ENCODE measurements at places on chromosomes 11 and 22.

DNA sequence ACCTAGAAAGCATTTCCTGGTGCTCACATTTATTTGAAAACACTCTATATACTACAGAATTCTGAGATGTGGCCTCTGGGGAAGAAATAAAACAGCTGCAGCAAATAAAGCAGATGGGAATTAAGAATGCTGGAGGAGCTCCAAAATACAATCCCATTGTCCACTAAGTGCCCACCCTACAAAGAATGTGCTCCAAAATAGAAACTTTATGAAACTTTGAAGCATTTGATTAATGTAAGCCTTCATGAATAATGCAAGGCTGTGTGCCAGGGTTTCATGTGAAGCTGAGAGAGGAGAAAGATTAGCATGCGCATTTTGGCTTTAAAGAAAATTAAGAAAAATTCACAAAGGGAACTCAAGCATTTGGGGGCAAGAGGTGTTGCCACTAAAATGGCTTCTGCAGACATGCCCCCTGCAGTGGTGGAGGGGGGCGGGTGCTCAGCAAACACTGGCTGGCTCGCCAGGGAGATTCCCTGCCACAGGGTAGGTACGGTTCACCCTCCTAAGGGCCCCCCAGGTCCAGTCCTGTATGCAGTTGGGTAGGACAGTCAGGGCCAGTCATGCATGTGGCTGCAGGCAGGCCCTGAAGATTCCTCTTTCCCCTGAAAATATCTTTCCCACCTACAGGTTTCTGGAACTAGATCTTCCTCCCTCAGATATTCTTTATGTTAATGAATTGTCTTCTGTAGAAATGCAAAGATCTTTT lies 46.6 kb upstream of the RCN1 start:
- no peak for DNase-seq

- DNase-seq: no peak
These were observed 48.4 kb upstream of the CYP2D6 start for GRCh38 chr22:42178910-42179519.

DNA sequence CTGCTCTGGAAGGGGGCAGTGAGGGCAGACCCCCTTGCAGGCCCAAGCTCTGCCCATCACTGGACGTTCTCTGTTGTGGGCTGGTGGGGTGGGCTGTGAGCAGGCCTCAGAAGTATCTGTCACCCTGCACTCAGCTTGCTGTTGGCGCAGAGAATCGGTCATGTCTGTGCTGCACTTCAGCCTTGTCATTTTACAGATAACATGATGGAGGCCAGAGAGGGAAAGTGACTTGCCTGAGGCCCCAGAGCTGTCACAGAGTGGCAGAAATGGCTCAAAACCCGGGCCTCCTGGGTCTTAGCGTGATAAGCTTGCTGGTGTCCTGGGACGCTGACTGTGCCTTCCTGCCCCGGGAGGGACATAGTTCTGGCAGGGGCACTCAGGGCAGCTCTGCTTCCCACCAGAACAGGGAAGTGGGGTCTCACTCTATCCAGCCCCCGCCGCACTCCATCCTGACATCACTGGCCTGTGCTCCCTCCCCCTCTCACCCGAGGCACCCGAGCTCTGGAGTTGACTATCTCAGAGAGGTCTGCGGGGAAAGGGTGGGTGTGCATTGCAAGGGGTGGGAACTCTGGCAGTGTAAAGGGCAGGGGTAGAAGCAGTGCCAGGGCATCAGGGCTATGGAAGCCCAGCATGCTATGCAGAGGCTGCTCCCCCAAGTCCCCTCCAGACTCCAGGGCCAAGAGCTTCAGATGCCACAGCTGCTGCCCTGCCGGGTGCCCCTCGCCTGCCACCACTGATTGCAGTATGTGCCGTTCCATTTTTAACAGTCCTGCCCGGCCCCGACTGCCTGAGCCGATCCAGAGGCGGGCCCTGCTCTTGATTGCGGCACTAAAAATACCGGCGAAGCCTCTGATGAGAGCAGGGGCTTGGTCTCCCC lies 50.4 kb upstream of the NECTIN1 start:
- DNase-seq: no peak

- no peak for DNase-seq
These were observed 17.0 kb downstream of the MICAL2 start for GRCh38 chr11:12127206-12127898.

GRCh38 chr11:120343429-120343828 lies 7.2 kb downstream of the ARHGEF12 start:
- DNase-seq: no peak

GRCh38 chr22:43951391-43951790 lies 3.9 kb upstream of the SAMM50 start:
- no peak for DNase-seq

GRCh38 chr11:36280531-36280930 lies 8.7 kb downstream of the COMMD9 start:
- DNase-seq: no peak

- no peak for DNase-seq
These were observed 904 bp upstream of the ANGPTL5 start for GRCh38 chr11:101917226-101917625.

DNA sequence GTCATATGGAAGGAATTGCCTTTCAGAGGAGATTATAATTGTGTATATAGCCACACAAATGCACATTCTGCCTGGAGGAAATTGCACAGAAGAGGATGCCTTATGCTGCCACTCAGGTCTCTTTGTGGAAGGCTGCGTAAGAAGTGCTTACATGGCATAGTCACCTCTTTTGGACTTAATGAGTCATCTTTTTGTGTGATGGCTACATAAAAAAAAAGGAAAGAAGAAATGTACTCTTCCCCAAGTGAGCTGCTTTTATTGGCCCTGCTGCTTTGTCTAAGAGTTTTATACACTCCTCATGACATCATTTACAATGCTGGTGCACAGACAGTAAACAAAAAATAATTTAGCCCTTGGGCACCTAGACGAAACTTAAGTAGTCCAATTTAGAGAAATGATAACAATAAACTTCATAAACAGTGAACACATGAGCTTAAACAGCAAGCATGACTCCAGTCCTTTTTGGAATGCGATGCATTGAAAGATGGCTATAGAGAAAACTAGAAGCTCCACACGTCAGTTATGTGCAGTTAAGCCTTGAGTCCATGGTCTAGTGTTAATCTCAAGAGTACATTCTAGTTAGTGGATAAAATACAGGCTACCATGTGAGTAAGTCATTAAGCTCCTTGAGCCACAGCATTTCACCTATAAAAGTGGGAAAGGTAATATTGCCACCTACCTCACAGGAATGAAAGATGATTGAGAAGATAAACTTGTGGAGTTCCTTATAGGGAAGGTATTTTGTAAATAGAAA lies 12.0 kb downstream of the CSTPP1 start:
- no peak for DNase-seq

- no peak for DNase-seq
These were observed 27.7 kb upstream of the TEAD1 start for GRCh38 chr11:12646478-12646877.

- DNase-seq: no peak
These were observed 8.3 kb downstream of the SLC37A2 start for GRCh38 chr11:125071435-125071834.

DNA sequence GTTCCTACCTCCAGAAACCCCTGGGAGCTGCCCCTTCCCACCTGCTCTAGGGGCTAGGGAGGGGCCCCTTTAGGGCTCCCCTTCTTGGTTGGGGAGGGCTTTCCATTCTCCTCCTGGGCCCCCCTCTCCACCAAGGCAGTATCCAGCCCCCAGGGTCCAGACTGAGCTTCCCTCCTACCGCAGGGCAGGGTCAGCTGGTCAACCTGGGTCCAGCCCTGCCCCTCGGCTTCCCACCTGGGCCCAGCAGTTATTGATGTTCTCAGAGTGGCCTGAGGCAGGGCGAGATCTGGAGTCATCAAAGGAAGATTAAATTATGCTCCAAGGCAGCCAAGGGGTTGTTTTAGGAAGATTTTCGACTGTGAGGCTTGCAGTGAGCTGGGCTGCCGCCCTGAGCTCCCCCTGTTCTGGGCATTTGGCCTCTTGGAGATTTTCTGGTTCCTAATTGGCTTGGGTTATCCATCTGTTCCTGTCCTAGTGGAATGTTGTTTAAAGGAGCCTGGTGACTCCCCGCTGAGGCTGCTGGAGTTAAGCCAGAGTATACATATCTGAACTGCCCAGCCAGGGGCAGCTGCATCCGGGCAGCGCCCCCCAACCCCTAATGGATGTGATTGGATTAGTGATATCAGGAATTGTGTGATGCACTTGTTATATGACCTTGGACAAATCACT lies 1.8 kb upstream of the SLC22A8 start:
- DNase-seq: no peak

- no peak for DNase-seq
These were observed 402.3 kb upstream of the NARS2 start for GRCh38 chr11:78977009-78977408.

DNA sequence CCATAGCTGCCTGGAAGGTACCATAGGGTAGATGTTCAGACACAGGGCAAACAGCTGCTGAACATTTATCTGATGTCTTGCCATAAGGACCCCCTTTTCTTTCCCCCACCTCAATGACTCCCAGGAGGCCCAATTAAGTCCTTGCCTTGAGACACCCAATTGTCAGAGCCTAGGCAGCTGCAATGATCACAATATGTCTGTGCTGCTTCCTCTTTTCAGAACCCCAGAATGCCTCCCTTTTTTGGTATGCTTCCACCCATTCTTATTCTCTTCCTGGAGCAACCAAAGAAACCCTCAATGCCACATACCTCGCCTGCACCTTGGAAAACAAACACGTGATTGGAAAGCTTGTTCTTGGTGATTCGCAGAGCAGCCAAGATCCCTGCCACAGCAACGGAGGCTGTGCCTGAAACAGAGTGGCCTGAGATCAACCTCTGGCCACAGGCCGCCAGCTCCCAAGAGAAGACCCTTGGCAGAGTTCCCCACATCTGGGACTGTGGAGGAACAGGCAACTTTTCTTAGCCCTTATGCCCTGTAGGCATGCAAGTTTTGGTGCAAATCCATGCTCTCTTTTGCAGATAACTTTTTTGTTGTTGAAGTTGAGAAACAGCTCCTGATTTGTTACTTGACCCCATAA lies 75.4 kb downstream of the CCDC81 start:
- DNase-seq: no peak

GRCh38 chr22:41367680-41368542 lies 13.8 kb upstream of the TEF start:
- DNase-seq: no peak

- DNase-seq: no peak
These were observed 5.5 kb upstream of the LTO1 start for GRCh38 chr11:69680688-69681087.

DNA sequence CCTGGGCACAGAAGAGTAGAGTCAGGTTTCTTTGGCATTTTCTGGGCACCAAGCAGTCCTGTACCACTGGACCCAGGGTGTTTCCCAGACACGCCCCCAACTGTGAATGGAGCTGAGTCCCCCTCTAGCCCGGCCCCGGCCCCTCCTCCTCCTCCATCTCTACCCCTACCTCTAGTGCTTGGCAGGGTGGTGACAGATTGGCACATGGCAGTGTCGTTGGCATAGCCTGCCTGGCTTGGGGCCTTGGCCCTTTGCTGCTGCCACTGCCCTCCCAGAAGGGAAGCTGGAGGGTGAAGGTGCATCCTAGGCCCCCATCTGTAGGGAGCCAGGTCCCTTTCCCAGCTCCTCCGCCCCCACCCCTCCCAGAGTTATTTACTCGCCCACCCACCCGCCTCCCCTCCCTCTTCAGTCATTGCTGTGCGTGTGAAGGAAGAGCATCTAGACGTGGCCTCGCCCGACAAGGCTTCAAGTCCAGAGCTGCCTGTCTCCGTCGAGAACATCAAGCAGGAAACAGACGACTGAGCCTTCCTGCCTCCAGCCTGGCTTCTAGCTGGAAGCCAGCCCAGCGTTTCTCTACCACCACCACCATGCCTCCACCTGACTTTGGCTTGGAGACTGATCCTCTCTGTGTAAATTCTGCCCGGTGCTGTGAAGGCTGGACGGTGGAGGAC lies 10.9 kb downstream of the CHADL start:
- DNase-seq: no peak

DNA sequence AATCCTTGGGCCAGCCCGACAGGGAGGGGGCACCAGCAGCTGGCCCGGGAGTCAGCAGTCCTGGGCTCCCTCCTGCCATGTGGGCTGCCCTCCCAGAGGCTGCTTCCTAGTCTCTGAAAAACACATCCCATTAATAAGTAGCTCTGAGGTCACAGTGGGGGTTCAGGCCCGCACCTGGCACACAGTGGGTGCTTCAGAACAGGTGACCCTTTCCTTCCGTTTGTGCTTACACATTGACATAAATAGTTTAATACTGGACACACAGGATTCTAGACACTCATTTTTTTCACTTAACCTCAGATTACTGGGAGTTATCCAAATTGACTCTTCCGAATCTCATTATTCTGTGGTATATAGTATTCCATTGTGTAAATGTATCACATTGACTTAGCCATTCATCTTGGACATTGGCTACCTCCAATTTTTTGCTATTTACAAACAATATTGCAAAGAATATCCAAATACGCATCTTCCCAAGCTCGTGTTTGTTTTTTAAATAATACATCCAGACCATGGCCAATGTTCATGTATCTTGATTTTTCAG lies 474 bp upstream of the CHADL start:
- DNase-seq: no peak

- DNase-seq: no peak
These were observed 37.8 kb downstream of the PPP6R3 start for GRCh38 chr11:68498321-68498720.

DNA sequence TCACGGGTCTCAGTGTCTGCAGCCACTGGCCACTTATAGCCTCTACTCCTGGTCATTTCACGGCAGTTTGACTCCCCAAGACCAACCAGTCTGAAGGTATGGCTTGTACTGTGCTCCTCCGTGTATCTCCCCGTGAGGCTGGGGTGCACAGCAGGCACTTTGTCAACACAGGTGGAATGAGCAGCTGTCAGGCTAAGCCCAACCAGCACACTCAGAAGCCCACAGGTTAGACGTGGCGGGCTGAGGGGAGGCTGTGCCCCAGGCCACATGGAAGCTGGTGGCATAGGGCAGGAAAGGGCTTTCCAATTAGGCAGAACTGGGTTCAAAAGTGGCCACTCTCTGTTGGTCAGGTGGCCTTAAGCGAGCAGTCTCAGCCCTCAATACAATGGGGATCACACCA lies 7.0 kb downstream of the TP53I11 start:
- no peak for DNase-seq

- DNase-seq: no peak
These were observed 86.8 kb downstream of the AMOTL1 start for GRCh38 chr11:94854770-94855633.

Measured in activated CD8-positive, alpha-beta memory T cell treated with anti-CD3 and anti-CD28 coated beads for 4 hours (primary cell).